ENCODE measurements at places on chromosomes 6 and 20.

DNA sequence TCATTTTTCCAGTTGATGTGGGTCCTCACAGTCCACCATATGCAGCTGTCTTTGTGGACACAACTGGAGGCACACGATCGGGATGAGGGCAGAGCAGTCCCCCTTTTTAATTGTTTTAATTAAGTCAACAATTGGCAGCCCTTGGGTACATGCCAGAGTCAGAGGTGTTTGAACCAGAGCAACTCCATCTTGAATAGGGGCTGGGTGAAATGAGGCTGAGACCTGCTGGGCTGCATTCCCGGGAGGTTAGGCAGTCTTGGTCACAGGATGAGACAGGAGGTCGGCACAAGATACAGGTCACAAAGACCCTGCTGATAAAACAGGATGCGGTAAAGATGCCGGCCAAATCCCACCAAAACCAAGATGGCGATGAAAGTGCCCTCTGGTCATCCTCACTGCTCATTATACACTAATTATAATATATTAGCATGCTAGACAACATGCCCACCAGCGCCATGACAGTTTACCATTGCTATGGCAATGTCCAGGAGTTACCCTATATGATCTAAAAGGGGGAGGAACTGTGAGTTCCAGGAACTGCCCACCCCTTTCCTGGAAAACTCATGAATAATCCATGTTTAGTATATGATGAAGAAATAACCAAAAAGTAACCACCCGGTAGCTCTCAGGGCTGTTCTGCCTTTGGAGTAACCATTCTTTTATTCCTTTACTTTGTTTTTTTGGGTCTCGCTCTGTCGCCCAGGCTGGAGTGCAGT, 31.8 kb upstream of the BLCAP start:
- no peak for DNase-seq

DNA sequence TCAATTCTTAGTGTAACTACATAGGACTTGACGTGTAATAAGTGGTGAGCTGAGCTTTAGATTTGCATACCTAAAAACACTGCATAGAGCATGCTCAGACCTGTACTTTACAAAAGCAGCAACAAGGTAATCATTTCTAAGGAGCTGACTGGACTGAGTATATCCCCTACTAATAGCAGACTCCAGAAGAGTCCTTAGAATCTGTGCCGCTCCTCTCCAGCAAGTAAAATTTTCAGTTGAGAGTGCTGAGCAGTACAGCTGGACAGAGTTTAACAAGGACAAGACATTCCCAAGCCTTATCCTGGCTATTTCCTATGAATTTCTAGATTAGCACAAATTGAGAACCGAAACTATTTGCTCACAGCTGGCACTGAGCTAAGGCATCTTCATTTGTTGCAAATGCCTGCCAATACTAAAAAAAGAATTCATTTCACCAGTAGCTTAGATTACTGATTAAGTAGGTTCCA, 26.1 kb upstream of the KLHL31 start:
- no peak for DNase-seq

GRCh38 chr20:17014217-17014616, 212.6 kb upstream of the PCSK2 start:
- DNase-seq, result no peak

- no peak for DNase-seq
These were observed 33.7 kb downstream of the ADGRF5 start for GRCh38 chr6:46888031-46888430.

- DNase-seq, result peak; percentile 7
These were observed 1.9 kb downstream of the PNRC1 start for GRCh38 chr6:89082486-89082891.
